Kidney (tissue), 22 donors: ENCODE measurements at places on chromosomes 11 and 22. TPM values are rescaled to one million over a fixed set of nuclear protein-coding genes. Genes with fewer than 3 reads are reported as not detected.

- no peaks in the 10 kb centered on the region for H3K27me3 ChIP-seq
- no peaks in the 10 kb centered on the region for H3K36me3 ChIP-seq
- no peaks in the 10 kb centered on the region for H3K4me1 ChIP-seq
- peak overlapping the region; percentile 13 for H3K4me3 ChIP-seq
- no peak for DNase-seq
Observed at GRCh38 chr22:30265823-30266444, 717 bp downstream of the OSM start.

- no peaks in the 10 kb centered on the region for H3K27me3 ChIP-seq
- no peaks in the 10 kb centered on the region for H3K4me1 ChIP-seq
- H3K4me3 ChIP-seq, result no peak overlapping the region
- no peak overlapping the region for H3K27ac ChIP-seq
- no peak for DNase-seq
- H3K36me3 ChIP-seq, result no peaks in the 10 kb centered on the region
Observed at GRCh38 chr11:2783536-2784082, 83.8 kb upstream of the KCNQ1OT1 start.

The C11orf86 gene
- polyA plus RNA-seq, result 0.92 TPM

DNA sequence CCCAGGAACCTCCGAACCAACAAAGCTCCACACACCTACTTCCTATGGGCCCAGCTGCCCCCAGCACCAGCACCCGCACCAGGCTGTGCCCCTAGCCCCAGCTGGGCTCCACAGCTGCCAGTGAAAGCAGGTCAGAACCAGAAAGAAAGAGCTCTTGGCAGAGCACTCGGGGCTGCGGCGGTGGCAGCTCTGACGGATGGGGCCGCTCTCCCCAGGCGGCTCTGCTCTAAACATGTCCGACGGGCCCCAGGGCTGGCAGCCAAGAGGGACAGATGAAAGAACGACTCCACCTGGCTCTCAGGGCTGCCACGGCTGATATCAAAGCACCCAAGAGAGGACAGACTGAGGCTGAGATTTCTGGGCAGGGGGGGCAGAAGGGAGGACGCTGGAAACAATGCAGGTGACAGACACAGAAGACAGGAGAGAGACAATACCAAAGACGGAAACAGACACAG, 25.7 kb downstream of the LRFN4 start:
- no peaks in the 10 kb centered on the region for H3K27me3 ChIP-seq
- no peak overlapping the region for H3K4me3 ChIP-seq
- H3K27ac ChIP-seq, result no peak overlapping the region
- H3K36me3 ChIP-seq, result no peaks in the 10 kb centered on the region
- no peaks in the 10 kb centered on the region for H3K4me1 ChIP-seq
- no peak for DNase-seq

GRCh38 chr11:74602637-74603556, 10.5 kb downstream of the POLD3 start:
- peak overlapping the region; percentile 6 for H3K27ac ChIP-seq
- H3K27me3 ChIP-seq, result no peaks in the 10 kb centered on the region
- no peak for DNase-seq
- no peaks in the 10 kb centered on the region for H3K4me1 ChIP-seq

- H3K4me1 ChIP-seq, result no peaks in the 10 kb centered on the region
- peaks cover 22% of the 10 kb centered on the region for H3K36me3 ChIP-seq
- H3K4me3 ChIP-seq, result no peak overlapping the region
- no peaks in the 10 kb centered on the region for H3K27me3 ChIP-seq
- no peak overlapping the region for H3K27ac ChIP-seq
Observed at GRCh38 chr11:73353422-73353821, 22.8 kb upstream of the RELT start.

GRCh38 chr22:34111210-34111824, 191.0 kb upstream of the LARGE1 start:
- H3K36me3 ChIP-seq, result no peaks in the 10 kb centered on the region
- peak; percentile 15 for DNase-seq
- H3K4me3 ChIP-seq, result no peak overlapping the region
- H3K4me1 ChIP-seq, result no peaks in the 10 kb centered on the region

- no peaks in the 10 kb centered on the region for H3K27me3 ChIP-seq
- H3K4me1 ChIP-seq, result no peaks in the 10 kb centered on the region
- no peak overlapping the region for H3K27ac ChIP-seq
- H3K36me3 ChIP-seq, result no peaks in the 10 kb centered on the region
- no peak overlapping the region for H3K4me3 ChIP-seq
- DNase-seq, result no peak
Observed at GRCh38 chr11:129077191-129077590, 114.9 kb downstream of the ARHGAP32 start.

The HSPB2 gene
- polyA plus RNA-seq, result 15.7 TPM

The OR51I1 gene
- polyA plus RNA-seq, result not detected

DNA sequence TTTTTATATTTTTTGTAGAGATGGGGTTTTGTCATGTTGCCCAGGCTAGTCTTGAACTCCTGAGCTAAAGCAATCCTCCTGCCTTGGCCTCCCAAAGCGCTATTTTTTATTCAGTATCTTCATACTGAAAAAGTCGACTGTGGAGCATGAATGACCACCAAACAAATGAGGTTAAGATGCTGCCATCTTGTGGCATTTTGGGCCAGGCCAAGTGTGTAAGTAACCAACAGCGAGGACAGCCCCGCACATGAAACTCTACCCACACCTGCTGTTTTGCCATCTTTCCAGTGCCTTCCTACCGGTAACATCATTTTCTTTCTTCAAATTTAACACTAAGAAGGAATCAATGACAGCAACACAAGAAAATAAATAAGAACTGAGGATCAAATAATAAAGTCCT, 32.2 kb upstream of the AQP11 start:
- no peaks in the 10 kb centered on the region for H3K4me1 ChIP-seq
- H3K4me3 ChIP-seq, result no peak overlapping the region
- H3K27ac ChIP-seq, result no peak overlapping the region
- DNase-seq, result no peak
- H3K36me3 ChIP-seq, result no peaks in the 10 kb centered on the region
- no peaks in the 10 kb centered on the region for H3K27me3 ChIP-seq

DNA sequence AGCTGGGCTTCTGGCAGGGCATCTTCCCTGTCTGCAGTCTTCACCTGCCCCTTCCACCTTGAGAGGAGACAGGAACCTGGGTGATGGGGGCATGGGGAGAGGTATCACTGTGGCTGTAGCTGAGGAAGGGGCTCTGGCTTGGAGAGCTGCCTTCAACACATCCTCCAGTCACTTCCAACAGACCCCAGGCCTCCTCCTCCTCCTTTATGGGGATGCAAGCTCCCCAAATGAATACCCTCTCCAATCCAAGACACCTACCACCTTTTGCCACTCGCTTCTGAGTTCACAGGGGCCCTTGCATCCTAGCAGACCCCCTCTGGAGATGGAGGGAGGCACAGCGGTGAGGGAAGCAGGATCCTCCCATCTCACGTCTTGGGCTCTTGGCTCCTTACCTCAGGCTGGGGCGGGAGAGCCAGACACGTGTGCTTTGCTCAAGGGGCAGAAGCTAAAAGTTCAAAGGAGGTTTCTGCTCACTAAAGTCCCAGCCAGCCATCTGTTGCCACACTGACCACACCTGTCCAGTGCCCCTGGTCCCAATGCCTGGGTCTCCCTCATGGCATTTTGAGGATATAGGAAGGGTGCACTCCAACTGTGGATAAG, 13.2 kb downstream of the ANKK1 start:
- no peak for DNase-seq
- H3K27me3 ChIP-seq, result no peaks in the 10 kb centered on the region
- no peak overlapping the region for H3K4me3 ChIP-seq
- H3K27ac ChIP-seq, result no peak overlapping the region
- no peaks in the 10 kb centered on the region for H3K36me3 ChIP-seq

GRCh38 chr22:27895600-27895999, 23.5 kb downstream of the PITPNB start:
- H3K36me3 ChIP-seq, result peaks cover 8% of the 10 kb centered on the region
- H3K27ac ChIP-seq, result no peak overlapping the region
- H3K4me3 ChIP-seq, result no peak overlapping the region
- no peak for DNase-seq
- H3K4me1 ChIP-seq, result no peaks in the 10 kb centered on the region
